Right hindlimb (tissue), 1 donor: ENCODE measurements at places on chromosomes 2 and 18.

DNA sequence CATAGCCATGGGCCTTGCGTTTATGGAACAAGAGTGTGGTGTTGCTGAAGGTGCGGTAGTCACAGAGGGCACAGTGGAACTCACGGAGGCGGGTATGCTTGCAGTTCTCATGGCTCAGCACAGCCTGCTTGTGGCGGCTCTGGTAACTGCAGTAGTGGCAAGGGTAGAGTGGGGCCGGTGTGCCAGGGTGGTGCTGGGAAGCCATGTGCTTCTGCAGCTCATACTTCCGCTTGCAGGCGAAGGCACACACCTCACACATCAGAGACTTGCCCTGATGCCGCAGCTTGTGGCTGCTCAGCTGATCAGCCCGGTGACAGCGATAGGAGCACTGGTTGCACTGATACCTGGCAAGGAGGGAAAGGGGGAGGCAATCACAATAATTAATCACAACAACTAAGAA is 14.7 kb downstream of the ZNF142 start:
- no peak for DNase-seq

GRCh38 chr2:79935771-79936657 is 368.5 kb downstream of the LRRTM1 start:
- DNase-seq, result peak; percentile 58

- DNase-seq, result no peak
Measured at GRCh38 chr2:46555011-46555410, 75.6 kb downstream of the TMEM247 start.

GRCh38 chr2:71043531-71044407 is 24.7 kb upstream of the NAGK start:
- DNase-seq, result no peak

- DNase-seq, result no peak
Measured at GRCh38 chr2:15764683-15765011, 173.0 kb downstream of the DDX1 start.

DNA sequence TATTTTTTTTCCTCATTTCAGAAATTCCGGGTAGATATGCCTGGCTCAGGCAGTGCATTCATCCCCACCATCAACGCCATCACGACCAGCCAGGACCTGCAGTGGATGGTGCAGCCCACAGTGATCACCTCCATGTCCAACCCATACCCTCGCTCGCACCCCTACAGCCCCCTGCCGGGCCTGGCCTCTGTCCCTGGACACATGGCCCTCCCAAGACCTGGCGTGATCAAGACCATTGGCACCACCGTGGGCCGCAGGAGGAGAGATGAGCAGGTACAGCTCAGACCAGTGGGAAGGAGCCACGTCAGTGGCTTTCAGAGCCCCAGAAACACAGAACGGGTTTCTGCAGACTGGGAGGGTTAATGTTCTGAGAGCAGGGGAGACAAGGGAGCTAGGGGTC is 11.4 kb downstream of the FOSL2 start:
- no peak for DNase-seq

DNA sequence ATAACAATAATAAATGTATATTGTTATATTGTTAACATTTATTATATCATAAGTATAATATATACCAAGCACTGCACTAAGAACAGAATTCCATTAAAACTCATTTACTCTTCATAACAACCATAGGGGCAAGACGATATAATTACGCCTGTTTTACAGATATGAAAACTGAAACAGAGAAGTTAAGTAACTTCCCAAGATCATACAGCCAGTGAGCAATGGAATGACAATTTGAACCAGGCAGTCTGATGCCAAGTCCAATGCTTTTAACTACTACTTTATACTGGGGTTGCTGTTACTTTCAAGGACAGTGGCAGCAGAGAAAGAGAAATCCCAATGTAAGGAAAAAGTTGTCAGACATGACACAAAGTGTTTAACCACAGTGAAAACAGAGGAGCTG is 338.8 kb upstream of the ID2 start:
- DNase-seq, result no peak

GRCh38 chr2:14752295-14752694 is 119.8 kb downstream of the LRATD1 start:
- no peak for DNase-seq

- DNase-seq, result no peak
Measured at GRCh38 chr2:181178823-181179412, 198.5 kb downstream of the UBE2E3 start.

- DNase-seq, result no peak
Measured at GRCh38 chr2:47516360-47517104, 113.6 kb downstream of the MSH2 start.

DNA sequence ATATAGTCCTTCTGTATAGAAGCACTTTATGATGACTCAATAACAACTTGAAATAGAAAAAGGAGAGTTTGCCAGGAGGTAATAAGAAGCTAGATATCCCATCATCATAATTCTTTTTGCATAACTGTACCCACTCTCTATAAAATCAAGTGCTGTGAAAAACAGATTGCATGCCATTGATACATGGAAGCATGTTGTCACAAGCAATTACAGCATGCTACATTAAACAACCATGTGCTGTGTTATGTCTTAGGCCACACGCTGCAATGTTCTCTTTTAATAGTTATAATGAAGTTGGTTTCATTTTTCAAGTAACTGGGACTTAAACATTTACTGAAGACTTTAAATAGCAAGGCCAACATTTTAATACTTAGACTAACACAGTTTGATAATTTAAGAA is 264.2 kb downstream of the RPRM start:
- DNase-seq, result no peak

- DNase-seq, result no peak
Measured at GRCh38 chr2:38751596-38752410, 642 bp upstream of the SRSF7 start.

DNA sequence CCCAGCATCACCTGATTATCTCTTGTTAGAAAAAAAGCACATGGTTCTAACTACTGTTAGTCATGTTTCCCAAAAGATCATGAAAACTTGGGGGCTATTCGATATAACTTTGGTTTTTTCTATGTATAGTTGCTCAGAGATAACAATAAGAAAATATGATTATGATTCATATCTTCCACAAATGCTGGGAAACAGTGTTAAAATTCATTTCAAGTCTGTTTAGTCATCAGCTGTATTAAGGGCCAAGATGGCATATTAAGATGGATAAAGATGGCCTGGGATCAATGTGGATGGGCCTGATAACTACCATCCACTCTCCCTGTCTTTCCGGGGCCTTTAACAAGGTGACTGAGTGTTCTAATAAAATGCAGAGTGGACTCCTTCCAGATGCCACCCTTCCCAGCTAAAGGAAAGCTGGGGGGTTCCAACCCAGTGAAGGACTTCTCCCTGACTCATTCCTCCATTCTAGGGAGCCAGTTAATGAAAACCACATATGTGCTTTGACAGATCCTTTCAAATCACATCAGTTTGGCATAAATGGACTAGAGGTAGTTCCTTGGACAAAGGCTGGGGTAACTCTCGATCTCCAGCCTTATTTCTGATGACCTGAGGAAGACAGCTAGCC is 221.6 kb downstream of the VAPA start:
- DNase-seq, result no peak

GRCh38 chr18:44599412-44599811 is 81.3 kb upstream of the SETBP1 start:
- DNase-seq, result peak; percentile 59

DNA sequence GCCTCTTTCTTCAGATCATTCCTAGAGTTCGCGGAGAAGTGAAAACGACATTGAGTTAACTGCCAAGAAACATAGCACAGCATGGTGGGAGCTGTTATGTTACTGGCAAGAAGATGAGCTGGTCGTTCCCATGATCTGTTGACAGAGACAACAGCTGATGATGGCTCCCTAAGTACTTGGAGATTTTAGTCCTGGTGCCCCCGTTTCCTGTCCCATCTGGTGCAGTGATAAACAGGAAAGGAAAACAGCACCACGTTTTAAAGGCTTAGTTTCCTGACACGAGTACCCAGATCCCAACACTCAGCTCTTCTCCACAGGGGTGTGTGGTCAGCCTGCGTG is 56.4 kb upstream of the KCNG2 start:
- DNase-seq, result no peak

- no peak for DNase-seq
Measured at GRCh38 chr2:30721241-30721640, 86.0 kb downstream of the CAPN13 start.

- DNase-seq, result no peak
Measured at GRCh38 chr2:219878516-219878915, 251.1 kb downstream of the SLC4A3 start.

- DNase-seq, result no peak
Measured at GRCh38 chr2:162720559-162721271, 117.9 kb downstream of the KCNH7 start.

GRCh38 chr2:166539340-166540162 is 45.5 kb upstream of the SCN7A start:
- peak; percentile 34 for DNase-seq

DNA sequence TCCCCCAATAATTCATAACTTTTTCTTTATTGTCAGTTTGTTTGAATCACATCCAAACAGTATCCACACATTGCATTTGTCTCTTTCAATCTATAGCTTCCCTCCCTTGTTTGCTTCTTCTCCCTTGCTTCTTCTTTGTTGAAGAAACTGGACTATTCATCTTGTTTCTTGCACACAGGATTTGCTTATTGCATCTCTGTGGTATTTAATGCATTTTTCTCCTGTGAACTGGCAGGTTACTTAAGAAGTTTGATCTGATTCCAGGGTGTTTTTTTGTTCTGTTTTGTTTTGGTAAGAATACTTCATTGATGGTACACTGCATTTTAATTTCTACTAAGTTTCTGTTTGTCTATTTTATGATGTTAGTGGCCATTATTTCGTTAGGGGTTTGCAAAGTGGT is 166.8 kb downstream of the CAMKMT start:
- DNase-seq, result no peak

GRCh38 chr2:11562011-11562410 is 28.2 kb downstream of the GREB1 start:
- DNase-seq, result no peak

- DNase-seq, result no peak
Measured at GRCh38 chr18:31553800-31554199, 37.9 kb upstream of the TTR start.

GRCh38 chr2:8441986-8442385 is 239.9 kb upstream of the ID2 start:
- DNase-seq, result no peak
